ENCODE measurements at places on chromosomes 4 and X. TPM values are rescaled to one million over a fixed set of nuclear protein-coding genes. Genes with fewer than 3 reads are reported as not detected.

- DNase-seq, result no peak
Measured at GRCh38 chr4:147846318-147847155, 114.6 kb downstream of the ARHGAP10 start.

- no peak for DNase-seq
Measured at GRCh38 chrX:70434914-70435586, 9.6 kb upstream of the DLG3 start.

- no peak for DNase-seq
Measured at GRCh38 chrX:1386338-1387127, 5.4 kb downstream of the SLC25A6 start.

HSD17B13 gene
- 0.89 TPM for polyA plus RNA-seq

GRCh38 chr4:108979759-108980158, 216.9 kb upstream of the ETNPPL start:
- DNase-seq, result no peak

GRCh38 chr4:184433258-184433892, 41.0 kb downstream of the IRF2 start:
- no peak for DNase-seq

DNA sequence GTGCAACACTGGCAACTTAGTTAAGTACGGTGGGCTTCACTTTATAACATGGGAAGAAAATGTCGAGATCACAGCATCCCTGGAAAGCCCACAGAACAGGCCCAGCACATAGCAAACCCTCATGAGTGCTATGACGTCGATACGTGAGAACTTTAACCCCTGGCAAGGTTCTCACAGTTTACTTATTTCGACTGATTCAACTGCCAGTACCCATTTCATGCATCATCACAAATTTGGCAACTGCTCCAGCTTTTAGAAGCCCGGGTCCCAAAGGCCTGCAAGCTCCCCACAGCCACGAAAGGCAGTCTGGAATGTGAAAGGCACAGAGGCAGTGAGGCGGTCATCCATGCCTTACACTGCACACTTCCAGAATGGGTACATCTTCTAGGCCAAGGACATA, 41.2 kb downstream of the RELL1 start:
- no peak for DNase-seq

METAP1 gene
- 38.5 TPM for polyA plus RNA-seq

DNA sequence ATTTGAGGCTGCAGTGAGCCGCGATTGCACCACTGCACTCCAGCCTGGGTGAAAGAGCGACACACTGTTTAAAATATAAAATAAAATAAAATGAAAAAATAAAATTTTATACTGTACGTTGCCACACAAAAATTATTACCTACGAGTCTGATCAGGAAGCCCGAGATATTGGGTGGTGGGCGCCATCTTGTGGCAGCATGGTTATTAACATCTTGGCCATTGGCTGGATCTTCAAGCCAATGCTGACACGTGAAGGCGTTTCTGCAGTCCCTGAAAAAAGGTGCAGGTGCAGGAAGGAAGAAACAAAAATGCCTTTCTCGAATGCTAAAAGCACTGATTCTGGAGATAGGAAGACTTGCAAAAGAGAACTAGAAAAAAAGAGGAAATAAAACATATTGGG, 4.9 kb upstream of the TLR8 start:
- peak; percentile 65 for DNase-seq

DNA sequence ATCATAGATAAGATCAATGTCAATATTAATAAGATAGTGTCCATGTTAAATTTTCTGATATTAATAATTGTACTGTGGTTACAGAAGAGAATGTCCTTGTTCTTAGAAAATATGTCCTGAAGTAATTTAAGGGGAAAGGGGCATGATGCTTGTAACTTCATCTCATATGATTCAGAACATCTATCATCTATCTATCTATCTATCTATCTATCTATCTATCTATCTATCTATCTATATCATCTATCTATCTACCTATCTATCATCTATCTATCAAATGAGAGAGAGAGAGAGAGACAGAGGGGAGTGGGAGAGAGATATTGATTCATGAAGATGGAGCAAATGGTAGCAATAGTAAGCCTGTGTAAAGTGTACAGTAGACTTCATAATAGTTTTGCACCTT, 124.8 kb upstream of the FAT1 start:
- DNase-seq, result no peak

MTNR1A gene
- polyA plus RNA-seq, result 1.2 TPM

DNA sequence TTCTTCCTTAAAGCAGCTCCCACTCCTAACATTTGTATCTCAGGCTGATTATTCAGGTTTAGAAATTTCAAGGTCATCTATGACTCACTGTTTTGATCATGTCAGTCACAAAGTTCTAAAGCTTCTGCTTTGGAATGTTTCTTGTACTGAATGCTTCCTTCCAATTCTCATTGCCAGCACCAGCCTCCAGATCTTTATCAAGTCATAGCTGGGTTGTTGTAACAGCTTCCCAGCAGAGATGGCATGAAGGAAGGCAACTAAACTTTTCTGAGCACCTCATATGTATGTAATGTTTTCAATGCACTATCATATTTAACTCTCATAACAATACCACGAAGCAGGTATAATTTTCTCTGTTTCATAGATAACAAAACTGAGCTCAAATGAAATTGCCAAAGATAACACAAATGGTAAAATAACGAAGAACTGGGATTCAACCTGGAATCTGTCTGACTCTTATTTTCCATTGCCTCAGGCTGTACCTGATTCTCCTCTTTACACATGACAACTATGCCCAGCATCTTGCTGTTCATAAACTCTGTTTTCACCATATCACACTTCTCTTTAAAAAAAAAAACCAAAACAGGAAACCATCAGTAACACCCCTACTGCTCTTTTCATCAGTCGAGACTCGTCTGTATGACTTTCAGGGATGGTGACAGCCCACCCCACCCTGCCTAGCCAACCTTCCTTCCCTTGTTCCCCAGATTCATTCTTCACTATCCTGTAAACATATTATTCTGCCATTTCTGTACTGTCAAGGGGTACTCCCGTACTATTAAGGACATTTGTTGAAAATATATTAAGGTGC, 13.4 kb downstream of the TRPC3 start:
- DNase-seq, result no peak

DNA sequence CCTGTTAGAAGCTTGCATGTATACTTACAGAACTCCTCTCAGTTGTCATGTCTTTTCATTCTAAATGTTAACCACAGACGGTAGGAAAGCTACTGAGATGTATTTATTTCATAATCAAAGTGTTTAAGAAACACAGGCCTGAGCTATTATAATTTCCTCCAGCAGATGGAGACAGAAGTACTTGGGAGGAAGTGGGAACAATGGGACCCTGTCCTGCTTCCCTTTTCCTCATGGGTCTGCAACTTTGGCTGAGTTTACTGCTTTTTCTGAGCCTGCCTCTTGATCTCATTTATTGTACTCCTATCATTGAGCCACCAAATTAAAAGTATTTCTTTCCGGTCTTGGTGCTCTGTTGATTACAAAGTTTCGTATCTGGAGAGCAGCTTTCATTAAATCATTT, 67.7 kb upstream of the SPANXN2 start:
- peak; percentile 23 for DNase-seq

DNA sequence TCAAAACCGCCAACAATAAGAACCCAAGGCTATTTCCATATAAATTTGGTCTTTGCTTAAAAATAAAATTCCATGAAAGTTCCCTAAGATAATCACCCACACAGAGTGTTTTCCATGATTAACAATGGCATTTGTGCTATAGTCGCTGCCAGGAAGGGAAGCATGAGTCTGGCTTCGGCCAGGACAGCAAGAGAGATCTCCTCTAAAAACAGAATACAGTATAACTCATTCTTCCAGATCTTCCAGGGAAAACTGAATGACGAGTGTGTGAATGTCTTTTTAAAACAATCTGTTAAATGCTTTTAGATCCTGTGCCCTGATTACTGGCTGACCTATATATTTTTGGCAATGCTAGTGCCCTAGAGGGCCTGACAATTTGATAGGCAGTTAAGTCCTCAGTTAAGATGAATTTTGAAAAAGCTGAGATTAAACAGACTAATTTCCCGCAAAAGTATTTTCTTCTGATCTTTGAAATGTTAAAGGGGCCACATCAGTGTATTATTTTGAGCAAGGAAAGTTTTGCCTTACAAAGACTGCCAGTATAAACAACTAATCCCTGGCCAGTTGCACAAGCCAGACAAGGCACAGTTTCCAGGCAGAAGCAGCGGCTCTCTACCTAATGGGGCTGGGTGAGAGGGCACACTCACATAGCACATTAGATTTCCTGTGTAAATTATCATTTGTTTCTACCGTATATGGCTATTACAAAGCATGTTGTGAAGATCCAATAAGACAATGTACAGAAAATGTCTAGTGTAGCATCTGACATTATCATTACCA, 127.3 kb downstream of the DCHS2 start:
- DNase-seq, result no peak

DNA sequence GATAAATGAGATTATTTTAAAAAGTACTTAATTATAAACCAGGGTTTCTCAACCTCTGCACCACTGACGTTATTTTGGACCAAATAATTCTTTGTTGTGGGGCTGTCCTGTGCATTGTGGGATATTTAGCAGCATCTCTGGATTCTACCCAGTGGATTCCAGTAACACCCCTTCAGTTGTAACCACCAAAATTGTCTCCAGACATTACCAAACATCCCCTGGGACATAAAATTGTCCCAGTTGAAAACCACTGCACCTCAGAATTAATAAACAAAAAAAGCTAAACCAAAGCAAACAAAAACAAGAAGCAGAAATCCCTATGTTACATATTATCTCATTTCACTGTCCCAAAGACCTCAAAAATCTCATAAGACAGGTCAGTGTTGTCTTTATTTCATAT, 54.2 kb upstream of the GIMD1 start:
- no peak for DNase-seq

CSN1S1 gene
- polyA plus RNA-seq, result not detected

DNA sequence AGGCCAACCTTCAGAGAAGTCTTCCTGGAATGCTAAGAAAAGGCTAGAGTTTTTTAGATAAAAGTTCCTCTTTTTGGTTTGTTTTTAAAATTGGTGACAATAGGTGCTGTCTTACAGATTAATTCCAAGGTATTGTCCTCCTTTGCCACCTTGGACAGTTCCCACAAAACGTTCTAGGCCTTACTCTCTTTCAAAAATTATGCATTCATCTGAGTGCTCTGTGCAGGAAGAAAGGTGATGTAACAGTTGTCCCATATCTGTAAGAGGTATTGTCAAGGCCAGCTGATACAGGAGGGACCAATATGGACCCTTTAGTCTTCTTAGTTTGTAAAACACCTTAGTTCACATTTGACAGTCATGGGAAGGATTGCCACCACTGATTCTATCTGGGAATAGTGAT, 15.9 kb upstream of the CXCL5 start:
- no peak for DNase-seq

DNA sequence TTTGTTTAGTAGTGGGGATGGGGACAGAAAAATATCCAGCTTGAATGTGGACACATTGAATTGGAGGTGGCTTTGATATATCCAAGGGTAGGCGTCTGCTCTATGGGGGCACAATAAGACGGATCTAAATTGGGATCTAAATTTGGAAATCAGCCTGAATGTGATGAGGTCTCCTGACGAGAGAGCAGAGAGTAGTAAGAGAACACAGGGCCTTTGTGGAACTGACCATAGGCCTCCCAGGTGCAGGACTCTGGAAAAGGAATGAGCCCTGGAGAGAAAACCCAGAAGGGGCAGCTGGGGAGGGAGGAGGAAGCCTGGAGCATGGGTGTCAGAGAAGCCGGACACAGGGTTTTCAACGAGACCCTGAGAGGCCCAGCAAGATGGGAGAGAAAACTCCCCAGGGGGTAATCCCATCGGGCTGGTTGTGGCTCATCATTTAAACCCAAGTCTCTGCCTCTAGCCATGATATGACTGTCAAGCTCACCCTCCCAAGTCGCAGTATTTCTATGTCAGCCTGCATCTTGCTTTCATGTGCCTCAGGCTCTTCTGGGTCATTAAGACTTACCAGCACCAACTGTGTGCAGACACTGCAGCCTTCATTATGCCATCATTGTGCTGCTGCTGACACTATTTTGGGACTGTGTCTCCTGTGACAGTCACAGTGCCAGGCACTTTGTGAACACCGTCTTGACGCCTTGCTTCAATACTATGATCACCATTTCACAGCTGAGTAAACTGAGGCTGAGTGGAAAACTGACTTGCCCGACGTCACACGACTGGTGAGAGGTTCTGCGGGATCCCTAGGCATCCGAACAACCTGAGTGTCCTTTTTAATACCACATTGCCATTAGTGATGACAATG, 57.1 kb downstream of the ANAPC4 start:
- no peak for DNase-seq

GRCh38 chr4:103105558-103106356, 6.1 kb upstream of the BDH2 start:
- DNase-seq, result no peak

GRCh38 chrX:141278306-141278705, 36.0 kb upstream of the SPANXC start:
- DNase-seq, result no peak

ADH7 gene
- polyA plus RNA-seq, result not detected

DNA sequence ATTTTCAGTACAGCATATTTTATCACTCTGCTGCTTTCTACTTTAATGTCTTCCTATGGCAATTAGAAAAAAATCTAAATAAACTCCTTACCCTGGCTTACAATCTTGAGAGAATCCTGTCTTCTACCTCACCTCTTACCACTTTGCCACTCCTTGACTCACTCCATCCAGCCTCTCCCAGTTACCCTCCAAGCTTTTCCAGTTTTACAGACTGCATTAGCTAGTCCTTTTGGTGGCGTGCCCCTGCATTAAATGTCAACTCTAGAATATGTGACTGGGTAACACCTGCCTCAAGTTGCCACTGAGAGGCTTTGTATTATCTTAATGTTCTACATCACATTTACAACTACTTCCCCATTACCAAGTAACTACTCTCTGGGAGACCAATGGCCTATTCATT, 7.5 kb upstream of the CDKL2 start:
- no peak for DNase-seq

GRCh38 chr4:62145276-62145675, 945.1 kb downstream of the ADGRL3 start:
- no peak for DNase-seq

DNA sequence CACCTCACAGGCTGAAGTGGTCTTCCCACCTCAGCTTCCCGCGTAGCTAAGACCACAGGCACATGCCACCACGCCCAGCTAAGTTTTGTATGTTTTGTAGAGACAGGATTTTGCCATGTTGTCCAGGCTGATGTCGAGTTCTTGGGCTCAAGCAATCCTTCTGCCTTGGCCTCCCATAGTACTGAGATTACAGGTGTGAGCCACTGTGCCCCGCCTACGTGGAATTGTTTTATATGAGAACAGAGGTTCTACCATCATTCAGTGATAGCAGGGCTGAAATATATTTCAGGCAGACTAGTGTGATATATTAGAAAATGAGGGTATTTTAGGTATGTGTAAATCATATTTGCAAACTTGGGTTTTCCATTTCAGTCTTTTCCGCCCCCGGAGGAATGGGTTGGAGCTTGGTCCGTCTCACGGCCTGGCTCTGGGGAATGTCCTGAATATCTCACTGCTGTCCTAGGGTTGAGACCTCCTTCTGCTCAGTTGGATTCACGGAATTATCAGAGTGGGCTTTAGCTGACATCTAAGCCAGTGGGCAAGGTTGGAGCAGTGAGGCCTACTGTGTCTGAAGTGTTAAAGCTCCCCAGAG, 19.9 kb downstream of the NSD2 start:
- DNase-seq, result no peak

ADRA2C gene
- 5.3 TPM for polyA plus RNA-seq

GATA1 gene
- polyA plus RNA-seq, result 0.45 TPM

GRCh38 chr4:5043579-5043978, 7.7 kb upstream of the STK32B start:
- no peak for DNase-seq

All from spinal cord (tissue), 10 donors.